ENCODE measurements at places on chromosomes 4 and X.
A peak's percentile ranks its signal among the peaks of the same experiment; 100 is the strongest.

- no peak for DNase-seq
These were observed 84.4 kb downstream of the PPARGC1A start for GRCh38 chr4:23805450-23805851.

DNA sequence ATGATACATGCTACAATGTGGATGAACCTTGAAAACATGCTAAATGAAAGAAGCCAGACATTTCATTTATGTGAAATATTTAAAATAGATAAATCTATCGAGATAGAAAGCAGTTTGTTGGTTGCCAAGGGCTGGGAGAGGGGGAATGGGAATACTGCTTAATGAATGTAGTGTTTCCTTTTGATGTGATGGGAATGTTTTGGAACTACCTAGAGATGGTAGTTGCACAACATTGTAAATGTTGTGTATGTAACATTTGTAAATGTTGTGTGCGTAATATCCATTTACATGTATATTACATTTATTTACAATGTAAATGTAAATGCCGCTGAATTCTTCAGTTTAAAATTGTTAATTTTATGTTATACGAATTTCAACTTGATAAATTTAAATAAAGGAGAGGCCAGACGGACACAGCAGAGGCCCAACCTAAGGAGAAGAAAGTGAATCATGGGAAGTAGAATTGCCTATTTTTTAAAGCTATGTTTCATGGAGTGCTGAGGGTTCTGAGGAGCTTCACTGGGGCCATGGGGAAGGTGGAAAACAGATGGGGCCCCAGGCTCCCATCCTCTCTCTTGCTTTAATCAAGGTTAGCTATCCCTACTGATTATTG, 60.0 kb upstream of the TEX13D start:
- DNase-seq: no peak

GRCh38 chrX:123731987-123732669, 724 bp downstream of the THOC2 start:
- no peak for DNase-seq

GRCh38 chr4:81227138-81227537, 12.1 kb upstream of the PRKG2 start:
- no peak for DNase-seq

DNA sequence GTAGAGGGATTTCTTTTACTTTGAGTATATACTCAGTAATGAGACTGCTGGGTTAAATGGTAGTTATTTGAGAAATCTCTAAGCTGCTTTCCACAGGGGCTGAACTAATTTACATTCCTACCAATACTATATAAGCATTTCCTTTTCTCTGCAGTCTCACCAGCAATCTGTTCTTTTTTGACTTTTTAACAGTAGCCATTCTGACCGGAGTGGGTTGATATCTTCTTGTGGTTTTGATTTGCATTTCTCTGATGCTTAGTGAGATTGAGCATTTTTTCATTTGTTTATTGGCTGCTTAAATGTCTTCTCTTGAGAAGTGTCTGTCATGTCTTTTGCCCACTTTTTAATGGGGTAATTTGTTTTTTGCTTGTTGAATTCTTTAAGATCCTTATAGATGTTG, 43.3 kb downstream of the SPCS3 start:
- DNase-seq: no peak

DNA sequence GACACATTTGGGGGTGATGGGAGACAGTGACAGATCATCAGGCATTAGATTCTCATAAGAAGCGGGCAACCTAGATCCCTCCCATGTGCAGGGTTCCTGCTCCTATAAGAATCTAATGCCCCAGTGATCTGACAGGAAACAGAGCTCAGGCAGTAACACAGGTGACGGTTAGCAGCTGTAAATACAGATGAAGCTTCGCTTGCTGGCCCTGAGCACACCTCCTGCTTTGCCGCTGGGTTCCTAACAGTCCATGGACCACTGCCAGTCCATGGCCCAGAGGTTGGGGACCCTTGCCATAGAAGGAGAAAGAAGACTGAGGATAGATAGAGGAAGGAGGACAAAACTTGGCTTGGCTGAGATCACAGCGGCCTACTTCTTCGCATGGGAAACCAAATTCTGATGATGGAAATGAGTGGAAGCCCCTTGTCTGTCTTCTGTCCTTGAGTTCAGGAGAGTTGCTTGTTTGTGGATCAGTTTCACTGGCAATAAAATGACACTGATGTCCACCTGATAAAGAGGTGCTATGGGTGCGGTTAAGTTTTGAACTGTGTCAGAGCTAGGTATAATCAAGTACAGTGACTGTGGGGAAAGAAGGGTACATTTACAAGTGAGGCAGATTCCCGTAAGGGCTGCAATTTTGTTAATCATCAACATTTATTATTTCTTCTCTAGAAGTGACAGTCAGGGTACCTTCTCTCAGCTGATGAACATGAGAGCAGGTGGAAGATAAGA, 1.7 kb upstream of the TIFA start:
- DNase-seq: peak; percentile 39

DNA sequence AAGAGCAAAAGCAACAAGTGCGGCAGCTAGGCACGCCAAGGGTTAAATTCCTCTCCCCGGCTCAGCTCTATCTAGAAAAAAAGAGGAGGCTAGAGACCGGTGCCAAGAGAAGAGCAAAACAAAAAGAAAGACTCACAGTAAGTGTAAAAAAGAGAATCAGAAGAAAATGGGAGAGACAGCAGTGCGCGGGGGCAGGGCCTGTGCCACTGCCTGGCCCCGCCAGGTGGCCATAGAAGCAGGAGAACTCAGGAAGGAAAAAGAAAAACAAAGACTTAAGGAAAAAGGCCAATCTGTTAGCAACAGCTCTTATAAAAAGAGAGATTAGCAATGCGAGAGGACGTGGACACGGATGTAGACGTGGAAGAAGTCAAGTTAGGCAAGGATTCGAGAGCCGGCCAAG, 3.2 kb downstream of the ACOX3 start:
- DNase-seq: no peak

- DNase-seq: no peak
These were observed 18.8 kb upstream of the YTHDC1 start for GRCh38 chr4:68368691-68369131.

- no peak for DNase-seq
These were observed 122.2 kb downstream of the ANXA5 start for GRCh38 chr4:121574618-121575017.

DNA sequence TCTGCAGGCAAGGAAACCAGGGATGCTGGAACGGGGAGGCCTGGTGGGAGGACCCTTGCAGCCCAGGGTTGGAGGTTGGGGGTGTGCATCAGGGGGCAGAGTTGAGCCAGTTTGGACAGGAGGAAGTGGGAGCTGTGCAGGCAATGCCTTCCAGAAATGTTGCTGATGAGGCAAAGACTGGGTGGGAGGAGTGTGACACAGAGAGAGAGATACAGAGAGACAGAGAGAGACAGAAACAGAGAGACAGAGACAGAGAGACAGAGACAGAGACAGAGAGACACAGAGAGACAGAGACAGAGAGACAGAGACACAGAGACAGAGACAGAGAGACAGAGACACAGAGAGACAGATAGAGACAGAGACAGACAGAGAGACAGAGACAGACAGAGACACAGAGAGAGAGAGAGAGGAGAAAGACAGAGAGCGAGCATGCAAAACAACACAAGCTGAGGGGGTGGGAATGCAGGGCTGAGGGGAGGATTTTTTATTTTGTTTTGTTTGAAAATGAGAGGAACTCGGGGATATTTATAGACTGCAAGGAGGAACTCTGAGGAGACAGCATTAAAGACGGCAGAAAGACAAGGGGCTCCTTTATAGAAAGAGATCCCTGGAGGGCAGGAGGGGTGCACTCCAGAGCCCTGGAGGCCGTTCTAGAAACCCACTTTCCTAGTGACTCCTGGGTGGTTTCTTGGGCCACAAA, 1.9 kb upstream of the HAUS3 start:
- no peak for DNase-seq

DNA sequence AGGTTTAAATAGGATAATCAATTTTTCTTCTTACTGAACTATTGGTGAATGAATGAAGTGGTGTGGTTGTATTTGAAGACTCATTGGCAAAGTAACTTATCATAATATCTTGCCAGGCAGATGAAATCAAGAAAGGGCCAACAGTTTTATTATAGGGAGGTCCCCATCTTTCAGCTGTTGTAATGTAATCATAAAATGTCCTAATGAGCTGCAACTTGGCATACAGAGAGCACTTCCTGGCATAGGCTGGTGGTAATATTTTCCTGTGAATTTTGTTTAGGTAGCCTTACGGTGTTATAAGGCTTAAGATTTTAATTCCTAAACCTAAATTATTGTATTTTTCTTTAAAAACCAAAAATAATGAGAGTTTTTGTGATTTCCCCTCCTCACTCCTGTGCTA, 17.5 kb downstream of the FHIP1A start:
- DNase-seq: no peak

DNA sequence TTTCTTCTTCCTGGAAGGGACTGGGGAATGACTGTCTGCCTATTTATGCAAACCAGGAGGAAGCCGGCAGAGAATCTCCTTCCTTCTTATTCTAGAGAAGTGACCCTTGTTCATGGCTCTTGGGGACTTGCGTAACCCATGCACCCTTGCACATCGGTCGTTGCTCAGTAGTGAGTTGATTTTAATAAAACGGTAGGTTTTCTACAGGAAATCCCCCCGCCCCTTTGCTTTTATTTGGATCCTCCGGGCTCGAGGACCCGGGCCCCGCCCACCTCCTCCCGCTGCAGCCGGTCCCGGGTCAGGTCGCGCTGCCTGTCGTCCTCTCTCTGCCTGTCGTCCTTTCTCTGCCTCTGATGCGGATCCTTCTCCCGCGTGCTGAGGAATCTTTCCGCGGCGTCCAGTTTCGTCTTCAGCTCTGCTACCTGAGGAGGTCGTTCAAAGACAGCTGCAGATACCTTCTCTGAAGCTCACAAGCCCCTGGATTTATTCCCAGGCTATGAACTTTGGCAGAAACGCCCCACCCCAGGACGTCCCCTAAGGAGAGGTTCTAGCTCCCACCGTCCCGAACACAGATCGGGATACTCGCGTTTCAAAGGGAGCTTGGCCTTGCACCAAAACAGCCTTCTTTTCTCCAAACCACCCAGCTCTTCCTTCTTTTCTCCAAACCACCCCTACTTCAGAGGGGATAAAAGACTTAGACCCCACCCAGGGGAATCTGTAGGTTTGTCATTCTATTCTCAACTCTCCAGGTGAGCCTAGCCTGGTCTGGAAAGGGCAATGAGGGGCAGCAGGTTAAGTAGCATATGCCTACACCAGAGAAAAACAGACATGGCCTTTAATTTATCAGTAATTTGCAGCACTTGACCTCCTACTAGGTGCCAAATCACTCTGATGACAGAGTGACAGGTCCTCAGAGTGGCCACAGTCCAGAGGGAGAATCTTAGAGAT, 7.0 kb downstream of the TNIP3 start:
- peak; percentile 32 for DNase-seq

- no peak for DNase-seq
These were observed 26.6 kb upstream of the MAN2B2 start for GRCh38 chr4:6548201-6548881.

- no peak for DNase-seq
These were observed 222.6 kb upstream of the NDST3 start for GRCh38 chr4:117811731-117812130.

GRCh38 chr4:155587766-155588165, 78.9 kb upstream of the GUCY1A1 start:
- DNase-seq: no peak

GRCh38 chrX:45714866-45715265, 514.2 kb upstream of the DIPK2B start:
- DNase-seq: no peak

GRCh38 chrX:18297251-18297650, 57.2 kb downstream of the SCML2 start:
- DNase-seq: no peak

DNA sequence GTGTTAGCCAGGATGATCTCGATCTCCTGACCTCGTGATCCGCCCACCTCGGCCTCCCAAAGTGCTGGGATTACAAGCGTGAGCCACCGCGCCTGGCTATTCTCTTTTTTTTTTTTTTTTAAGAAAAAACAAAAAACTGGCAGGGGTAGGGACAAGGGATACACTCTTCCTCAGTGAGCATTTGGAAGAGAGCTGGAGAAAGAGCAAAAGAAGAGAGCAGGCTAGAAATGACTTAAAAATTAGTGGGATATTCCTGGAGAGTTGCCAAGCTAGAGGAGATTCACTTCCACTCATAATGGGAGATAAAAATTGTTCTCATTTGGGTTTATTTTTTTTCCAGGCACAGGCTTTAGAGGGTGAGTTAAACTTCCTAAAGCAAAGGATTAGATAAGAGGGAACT, 140.0 kb upstream of the SCML1 start:
- no peak for DNase-seq

- DNase-seq: no peak
These were observed 143.0 kb upstream of the PLAC1 start for GRCh38 chrX:134801267-134801666.

- peak; percentile 68 for DNase-seq
These were observed 15.6 kb upstream of the BBS12 start for GRCh38 chr4:122716825-122717448.

DNA sequence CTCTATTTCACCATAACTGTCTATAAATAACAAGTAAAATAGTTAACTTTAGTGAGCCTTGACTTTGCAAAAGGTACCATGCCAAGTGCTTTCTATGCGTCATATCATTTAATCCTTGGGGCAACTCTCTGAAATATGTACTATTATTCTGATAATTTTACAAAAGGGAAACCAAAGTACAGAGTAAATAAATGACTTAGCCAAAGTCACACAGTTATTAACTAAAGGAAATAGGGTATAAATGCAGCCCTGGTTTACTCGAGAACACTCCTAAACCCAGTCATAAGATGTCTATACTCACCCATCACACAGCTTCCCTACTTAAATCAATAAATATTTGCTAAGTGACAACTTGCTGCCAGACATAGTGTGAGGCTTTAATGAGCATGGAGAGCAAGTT, 14.4 kb downstream of the KCTD8 start:
- DNase-seq: no peak

DNA sequence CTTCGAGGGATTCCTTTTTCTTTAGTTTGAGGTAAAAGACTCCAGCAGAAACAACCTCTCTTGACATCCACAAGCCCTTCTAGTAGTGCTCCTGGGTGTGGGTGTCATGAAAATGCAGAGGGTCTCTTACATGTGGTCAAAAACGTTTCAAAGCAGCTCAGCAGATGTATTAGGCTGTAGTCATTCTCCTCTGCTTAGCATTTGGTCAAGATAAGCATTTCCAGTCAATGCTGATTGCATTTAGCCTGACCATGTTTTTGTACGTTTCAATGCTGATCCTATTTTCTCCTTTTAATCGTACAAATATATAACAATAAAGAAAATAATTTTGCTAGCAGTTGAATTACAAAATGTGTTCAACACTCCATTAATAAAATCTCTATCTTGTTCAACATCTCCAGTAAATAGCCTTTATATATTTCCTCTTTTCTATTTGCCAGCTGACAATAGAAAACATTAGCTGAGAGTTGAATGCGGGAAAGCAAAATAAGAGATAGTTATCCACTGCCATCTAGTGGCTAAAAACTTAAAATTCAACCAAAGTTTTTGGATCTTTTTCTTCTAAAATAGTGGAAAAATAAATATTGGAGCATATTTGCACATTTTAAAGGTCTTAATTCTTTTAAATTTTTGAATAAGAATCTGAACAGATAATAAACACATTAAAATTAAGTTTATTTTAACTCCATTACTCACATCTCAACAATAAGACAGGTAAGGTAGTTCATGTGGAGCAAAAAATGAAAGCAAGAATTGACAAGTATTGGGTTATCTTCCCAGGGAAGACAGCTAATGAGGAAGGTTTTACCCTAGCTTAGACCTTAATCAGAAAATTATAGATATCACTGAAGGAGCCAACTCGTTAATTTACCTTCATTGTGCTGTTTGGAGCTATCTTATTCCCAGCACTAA, 15.2 kb upstream of the PACRGL start:
- DNase-seq: no peak

- no peak for DNase-seq
These were observed 534.7 kb downstream of the ANKRD50 start for GRCh38 chr4:124177647-124178425.

GRCh38 chr4:88005076-88005475, 2.4 kb upstream of the PKD2 start:
- DNase-seq: no peak
